ENCODE measurements at places on chromosomes 1 and 21. TPM values are rescaled to one million over a fixed set of nuclear protein-coding genes. Genes with fewer than 3 reads are reported as not detected.

The SDF4 gene
- total RNA-seq, result 145 TPM

DNA sequence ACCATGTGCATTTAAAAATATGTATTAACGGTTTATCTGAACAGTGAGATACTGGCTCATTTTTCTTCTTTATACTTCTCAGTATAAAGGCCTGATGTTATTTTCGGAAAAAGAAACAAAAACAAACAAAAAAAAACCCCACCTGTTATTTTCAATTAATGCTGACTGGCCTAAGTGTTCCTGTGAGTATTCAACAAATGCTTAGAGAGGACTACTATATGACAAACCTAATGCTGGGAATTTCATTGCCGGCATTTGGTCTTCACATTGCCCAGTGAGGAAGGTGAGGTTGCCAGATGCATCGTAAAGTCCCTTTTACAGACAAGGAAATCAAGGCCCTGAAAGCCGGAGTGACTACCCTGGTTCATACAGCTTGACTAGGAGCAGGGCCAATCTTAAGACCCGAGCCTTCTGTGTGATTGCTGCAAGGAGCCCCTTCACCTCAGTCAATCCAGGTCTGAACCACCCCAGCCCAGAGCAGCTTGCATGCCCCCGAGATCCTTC lies 599 bp downstream of the MRPL24 start:
- no peak for DNase-seq
- no peaks in the 10 kb centered on the region for H3K36me3 ChIP-seq
- H3K4me3 ChIP-seq, result peak overlapping the region; percentile 74

DNA sequence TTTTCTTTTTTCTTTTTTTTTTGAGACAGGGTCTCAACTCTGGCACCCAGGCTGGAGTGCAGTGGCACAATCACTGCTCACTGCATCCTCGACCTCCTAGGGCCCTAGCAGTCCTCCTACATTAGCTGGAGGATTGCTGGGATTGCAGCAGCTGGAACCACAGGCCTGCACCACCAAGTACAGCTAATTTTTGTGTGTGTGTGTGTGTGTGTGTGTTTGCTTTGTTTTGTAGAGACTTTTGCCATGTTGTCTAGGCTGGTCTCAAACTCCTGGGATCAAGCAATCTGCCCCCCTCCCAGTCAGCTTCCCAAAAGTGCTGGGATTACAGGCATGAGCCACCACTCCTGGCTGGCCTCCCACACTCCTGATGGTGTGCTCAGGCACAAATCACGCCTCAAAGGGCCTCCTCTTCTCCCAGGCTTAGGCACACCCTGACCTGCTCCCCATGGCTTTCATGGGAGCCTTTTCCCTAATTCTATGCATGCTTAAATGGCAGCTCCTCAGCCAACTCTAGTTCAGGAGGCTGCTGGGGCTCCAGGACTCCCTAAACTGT lies 9.4 kb downstream of the FAM229A start:
- peak overlapping the region; percentile 90 for H3K27ac ChIP-seq
- H3K4me3 ChIP-seq, result no peak overlapping the region
- peaks cover 24% of the 10 kb centered on the region for H3K4me1 ChIP-seq
- no peaks in the 10 kb centered on the region for H3K27me3 ChIP-seq

The RGS13 gene
- not detected for total RNA-seq

- peak overlapping the region; percentile 43 for H3K4me3 ChIP-seq
- DNase-seq, result peak; percentile 26
- no peaks in the 10 kb centered on the region for H3K36me3 ChIP-seq
- H3K4me1 ChIP-seq, result peaks cover 2% of the 10 kb centered on the region
- no peak overlapping the region for H3K27ac ChIP-seq
- no peaks in the 10 kb centered on the region for H3K27me3 ChIP-seq
These were observed 2.0 kb downstream of the LORICRIN start for GRCh38 chr1:153261281-153262069.

The FAM229A gene
- 18.9 TPM for total RNA-seq

The PBX1 gene
- 135 TPM for total RNA-seq

DNA sequence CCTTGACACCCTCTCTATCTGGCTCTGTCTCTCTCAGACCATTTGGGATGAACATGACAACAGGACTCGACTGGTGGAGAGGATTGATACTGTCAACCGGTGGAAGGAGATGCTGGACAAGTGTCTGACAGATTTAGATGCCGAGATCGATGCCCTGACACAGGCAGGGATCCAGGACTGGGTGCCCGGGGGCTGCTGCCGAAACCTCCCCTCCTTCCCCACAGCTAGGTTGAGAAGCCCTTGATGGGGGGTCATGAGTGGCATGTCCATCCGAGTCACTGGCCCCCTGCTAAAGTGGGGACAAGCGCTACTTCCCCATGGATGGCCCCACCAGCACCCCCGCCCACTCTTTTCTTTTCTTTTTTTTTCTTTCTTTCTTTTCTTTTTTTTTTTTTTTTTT lies 1.2 kb downstream of the TEKT2 start:
- no peak overlapping the region for H3K4me3 ChIP-seq
- no peak overlapping the region for H3K27ac ChIP-seq
- H3K27me3 ChIP-seq, result no peaks in the 10 kb centered on the region

GRCh38 chr1:204791453-204792353 lies 79.0 kb upstream of the NFASC start:
- H3K27ac ChIP-seq, result no peak overlapping the region
- H3K4me3 ChIP-seq, result no peak overlapping the region
- peak; percentile 56 for DNase-seq
- no peaks in the 10 kb centered on the region for H3K4me1 ChIP-seq
- H3K36me3 ChIP-seq, result no peaks in the 10 kb centered on the region
